Endothelial cell (in vitro differentiated cells): ENCODE measurements at places on chromosomes 6 and 20.

DNA sequence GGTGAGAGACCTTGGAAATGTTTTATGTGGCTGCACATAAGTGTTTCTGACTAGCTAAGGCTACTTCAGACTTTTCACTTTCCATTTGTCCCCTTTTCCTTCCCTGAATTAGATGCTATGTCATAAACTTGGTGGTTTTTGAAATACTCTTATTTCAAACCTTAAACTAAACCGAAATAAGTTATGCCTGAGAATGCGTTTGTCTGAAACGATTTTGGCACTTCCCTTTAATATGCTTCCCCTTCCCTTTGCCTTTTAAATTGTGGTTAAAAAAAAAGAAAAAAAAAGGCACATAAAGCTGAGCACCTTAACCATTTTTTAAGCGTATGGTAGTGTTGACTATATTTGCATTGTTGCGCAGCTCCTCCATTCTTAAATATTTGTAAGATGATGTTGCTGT is 14.3 kb downstream of the ZNF451 start:
- DNase-seq = no peak
- H3K27me3 ChIP-seq = no peaks in the 10 kb centered on the region
- H3K27ac ChIP-seq = no peak overlapping the region
- peaks cover 40% of the 10 kb centered on the region for H3K36me3 ChIP-seq

- H3K4me3 ChIP-seq = no peak overlapping the region
- no peaks in the 10 kb centered on the region for H3K4me1 ChIP-seq
- no peaks in the 10 kb centered on the region for H3K27me3 ChIP-seq
- no peak for DNase-seq
- H3K27ac ChIP-seq = no peak overlapping the region
Measured at GRCh38 chr20:52532674-52533073, 341.1 kb upstream of the ZFP64 start.

GRCh38 chr20:60507087-60507694 is 549.0 kb downstream of the CDH26 start:
- DNase-seq = no peak
- no peak overlapping the region for H3K4me3 ChIP-seq
- no peaks in the 10 kb centered on the region for H3K4me1 ChIP-seq
- H3K36me3 ChIP-seq = no peaks in the 10 kb centered on the region
- H3K27me3 ChIP-seq = no peaks in the 10 kb centered on the region

DNA sequence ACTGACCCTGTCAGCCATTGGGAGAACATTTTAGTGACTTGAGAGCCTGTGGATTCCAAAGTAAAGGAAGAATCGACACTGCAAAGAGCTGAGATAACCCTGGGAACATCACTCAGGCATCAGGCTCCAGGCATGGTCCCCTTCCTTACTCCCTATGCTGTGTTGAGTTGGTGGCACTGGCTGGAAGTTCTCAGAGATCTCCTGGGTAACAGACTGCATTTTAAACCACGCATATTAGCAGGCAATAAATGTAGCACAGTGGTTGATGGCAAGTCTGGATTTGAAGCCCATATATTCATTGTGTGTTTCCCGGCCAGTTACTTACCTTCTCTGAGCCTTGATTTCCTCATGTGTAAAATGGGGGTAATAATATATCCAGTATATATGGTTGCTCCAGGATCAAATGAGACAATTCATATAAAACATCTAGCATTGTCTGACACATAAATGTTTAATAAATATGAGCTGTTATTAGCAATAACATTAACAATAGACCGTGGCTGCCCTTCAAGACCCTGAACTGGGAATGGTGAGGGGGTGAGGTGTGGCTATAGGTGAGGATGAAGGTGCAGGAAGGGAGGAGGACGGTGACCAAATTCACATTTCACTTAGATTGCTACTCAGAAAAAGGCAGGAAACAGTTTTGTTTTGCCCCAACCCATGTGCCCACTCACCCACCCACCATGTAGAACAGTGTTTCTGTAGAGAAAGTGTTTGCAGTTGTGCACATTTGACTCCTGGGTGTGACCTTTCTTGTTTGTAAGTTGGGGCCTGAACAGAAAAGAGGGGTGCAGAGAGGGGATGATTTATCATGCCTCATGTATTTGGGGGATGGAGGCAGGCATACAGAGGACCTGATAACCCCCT is 2.1 kb downstream of the PLCG1 start:
- H3K36me3 ChIP-seq = peaks cover 56% of the 10 kb centered on the region
- H3K4me3 ChIP-seq = peak overlapping the region; percentile 97
- H3K27ac ChIP-seq = peak overlapping the region; percentile 96
- peaks cover 71% of the 10 kb centered on the region for H3K4me1 ChIP-seq
- peaks cover 22% of the 10 kb centered on the region for H3K27me3 ChIP-seq
- no peak for DNase-seq

DNA sequence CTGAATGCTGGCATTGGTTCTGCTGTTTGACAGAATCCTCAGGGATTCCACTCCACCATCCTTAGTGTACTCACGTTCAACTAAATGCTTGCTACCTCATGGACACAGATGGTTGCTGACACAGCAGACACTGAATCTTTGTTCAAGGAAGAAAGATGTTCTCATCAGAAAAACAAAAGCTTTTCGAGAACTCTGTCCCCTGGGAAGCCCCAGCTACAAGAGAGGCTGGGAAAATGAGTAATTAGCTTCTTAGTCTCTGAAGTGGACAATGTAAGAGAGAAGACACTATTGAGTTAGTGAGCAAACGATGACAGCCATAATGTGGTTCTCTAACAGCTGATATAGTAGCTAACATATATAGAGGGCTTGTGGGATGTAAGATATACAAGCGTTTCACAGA is 30.9 kb upstream of the ENPP5 start:
- no peak for DNase-seq
- H3K27ac ChIP-seq = no peak overlapping the region
- peaks cover 2% of the 10 kb centered on the region for H3K27me3 ChIP-seq
- peaks cover 3% of the 10 kb centered on the region for H3K4me1 ChIP-seq
